ENCODE measurements at places on chromosomes 5 and 9. TPM values are rescaled to one million over a fixed set of nuclear protein-coding genes. Genes with fewer than 3 reads are reported as not detected.

SH3RF2 gene
- total RNA-seq, result 6.7 TPM

TTF1 gene
- total RNA-seq, result 10.6 TPM

PCDHA9 gene
- 0.49 TPM for total RNA-seq

FBXO38 gene
- total RNA-seq, result 45.7 TPM

RABGAP1 gene
- 50.3 TPM for total RNA-seq

TERT gene
- total RNA-seq, result not detected

CCL27 gene
- total RNA-seq, result not detected

MEF2C gene
- 38.6 TPM for total RNA-seq

PCSK5 gene
- 3.6 TPM for total RNA-seq

NFIB gene
- 111 TPM for total RNA-seq

CAMK4 gene
- 2.9 TPM for total RNA-seq

MARVELD2 gene
- total RNA-seq, result 0.63 TPM

CDH9 gene
- total RNA-seq, result 0.16 TPM

SHOC1 gene
- total RNA-seq, result 0.09 TPM

RPP25L gene
- total RNA-seq, result 9.6 TPM

GARNL3 gene
- 2.5 TPM for total RNA-seq

CACNA1B gene
- 0.16 TPM for total RNA-seq

TAF11L10 gene
- not detected for total RNA-seq

NIPSNAP3A gene
- total RNA-seq, result 52.9 TPM

EFNA5 gene
- 2.1 TPM for total RNA-seq

SLCO4C1 gene
- 0.09 TPM for total RNA-seq

C9orf50 gene
- total RNA-seq, result not detected

ZNF367 gene
- 0.33 TPM for total RNA-seq

FOXD4 gene
- total RNA-seq, result 0.27 TPM

TMEM215 gene
- total RNA-seq, result not detected

CD274 gene
- 0.33 TPM for total RNA-seq

PTPRD gene
- total RNA-seq, result 13.7 TPM

EDIL3 gene
- total RNA-seq, result 48.1 TPM

ZNF483 gene
- total RNA-seq, result 2.6 TPM

BARX1 gene
- total RNA-seq, result 0.09 TPM

CFAP157 gene
- total RNA-seq, result 0.09 TPM

SLC1A1 gene
- total RNA-seq, result 41.7 TPM

HACD4 gene
- 4.8 TPM for total RNA-seq

CA9 gene
- 1.5 TPM for total RNA-seq

All from fibroblast of the aortic adventitia (primary cell).